ENCODE measurements at places on chromosomes 13 and 19.
A peak's percentile ranks its signal among the peaks of the same experiment; 100 is the strongest.

DNA sequence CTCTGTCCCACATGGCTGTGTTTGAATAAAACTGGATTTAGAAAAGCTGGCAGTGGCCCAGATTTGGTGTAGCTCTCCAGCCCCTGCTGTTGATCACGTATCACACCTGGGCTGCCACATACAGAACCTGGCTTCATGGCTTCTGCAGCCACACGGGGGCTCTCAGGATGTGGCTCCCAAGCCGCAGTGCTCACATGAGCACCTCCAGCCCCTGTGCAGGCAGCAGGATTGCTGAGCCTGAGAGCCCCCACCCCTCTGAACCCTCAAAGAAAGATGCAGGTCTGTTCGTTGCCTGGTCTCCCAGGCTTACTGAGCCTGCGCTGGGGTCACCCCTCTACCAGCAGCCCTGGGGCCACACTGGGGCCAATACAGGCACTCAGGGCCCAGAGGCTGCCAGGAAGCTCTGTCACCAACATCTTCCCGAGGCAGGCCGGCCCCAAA, 2.7 kb downstream of the PLEKHF1 start:
- DNase-seq, result no peak

GRCh38 chr13:38255600-38255999, 94.1 kb upstream of the UFM1 start:
- no peak for DNase-seq

GRCh38 chr19:19460761-19461265, 54.5 kb downstream of the TSSK6 start:
- peak; percentile 79 for DNase-seq

DNA sequence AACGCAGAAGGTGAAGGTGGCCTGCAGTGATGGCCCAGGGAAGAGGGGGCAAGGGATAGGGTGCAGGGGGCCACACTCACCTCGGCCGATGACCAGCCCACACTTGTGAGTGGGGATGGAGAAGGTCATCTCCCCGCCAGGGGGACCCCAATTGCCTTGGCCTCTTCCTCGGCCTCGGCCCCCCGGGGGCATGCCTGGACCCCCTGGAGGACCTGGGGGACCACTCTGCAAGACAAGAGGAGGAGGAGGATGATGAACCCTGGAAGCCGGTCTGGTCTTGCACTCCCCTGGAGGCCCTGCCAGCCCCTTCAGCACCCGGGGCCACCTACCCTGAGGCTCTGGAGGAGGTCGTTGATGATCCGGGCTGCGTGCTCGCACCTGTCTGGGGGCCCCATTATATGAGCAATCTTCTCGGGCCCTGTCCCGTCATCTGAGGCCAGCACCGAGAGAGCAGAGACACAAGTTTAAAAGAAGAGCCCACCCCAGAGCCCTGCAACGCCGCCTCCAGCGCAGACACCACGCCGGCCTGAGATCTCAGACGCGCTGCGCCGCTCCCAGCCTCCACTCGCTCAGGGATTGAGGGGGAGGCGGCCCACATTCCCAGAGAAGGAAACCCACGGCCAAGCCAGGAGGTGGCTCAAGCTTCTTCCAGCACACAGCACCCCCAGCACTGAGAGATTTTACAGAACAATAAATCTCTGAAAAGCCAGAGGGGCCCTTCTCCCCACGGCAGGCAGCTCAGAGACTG, 7.8 kb downstream of the KHSRP start:
- no peak for DNase-seq

DNA sequence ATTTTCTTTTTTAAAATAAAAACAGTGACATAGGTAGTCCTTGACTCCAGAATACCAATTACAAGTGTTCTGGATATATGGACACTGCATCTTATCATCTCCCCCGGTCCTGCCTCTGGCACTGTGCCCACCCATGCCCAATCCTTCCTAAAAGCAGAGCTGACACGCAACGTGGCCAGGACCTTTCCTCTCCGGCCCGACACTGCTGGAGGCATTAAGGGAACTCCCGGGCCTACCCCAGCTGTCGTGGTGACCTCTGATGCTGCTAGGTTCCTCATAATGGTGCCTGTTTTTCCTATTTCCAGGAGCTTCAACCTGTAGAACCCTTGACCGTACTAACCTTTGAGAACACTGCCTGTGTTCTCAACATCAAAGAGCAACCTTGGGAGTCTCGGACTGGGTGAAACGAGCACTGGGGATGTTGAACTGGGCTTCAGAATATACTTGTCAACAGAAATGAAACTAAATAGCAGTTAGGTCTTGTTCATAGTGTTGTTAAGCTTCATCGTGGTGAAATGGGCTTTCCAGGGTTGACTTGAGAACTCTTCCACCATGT, 13.9 kb upstream of the RNF113B start:
- no peak for DNase-seq

DNA sequence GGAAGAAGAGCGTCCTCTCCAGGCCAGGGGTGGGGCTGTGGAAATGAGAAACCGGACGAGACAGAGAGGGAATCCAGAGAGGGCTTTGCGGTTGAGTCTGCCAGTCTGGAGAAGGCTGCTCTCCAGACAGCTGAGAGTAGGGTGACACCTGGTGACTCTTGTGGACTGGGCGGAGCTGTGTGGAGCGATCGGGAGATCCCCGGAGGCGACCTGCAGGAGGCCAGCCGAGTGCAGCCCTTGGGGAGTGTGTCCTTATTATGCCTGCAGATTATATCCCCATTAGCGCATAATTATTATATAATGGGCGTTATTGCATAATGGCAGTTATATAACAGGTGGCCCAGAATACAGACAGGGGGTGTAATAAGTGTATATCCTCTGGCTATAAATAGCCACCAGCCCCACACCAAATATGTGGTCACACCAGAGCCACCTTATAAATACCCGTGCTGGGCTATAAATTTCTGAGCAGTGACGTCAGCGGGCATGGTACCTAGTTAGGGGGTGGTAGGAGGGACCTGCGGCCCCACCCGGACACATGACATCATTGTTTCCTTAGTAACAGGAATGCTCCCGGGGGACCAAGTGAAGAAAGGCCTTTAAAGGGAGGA, 41.2 kb downstream of the NFIX start:
- DNase-seq, result peak; percentile 79

DNA sequence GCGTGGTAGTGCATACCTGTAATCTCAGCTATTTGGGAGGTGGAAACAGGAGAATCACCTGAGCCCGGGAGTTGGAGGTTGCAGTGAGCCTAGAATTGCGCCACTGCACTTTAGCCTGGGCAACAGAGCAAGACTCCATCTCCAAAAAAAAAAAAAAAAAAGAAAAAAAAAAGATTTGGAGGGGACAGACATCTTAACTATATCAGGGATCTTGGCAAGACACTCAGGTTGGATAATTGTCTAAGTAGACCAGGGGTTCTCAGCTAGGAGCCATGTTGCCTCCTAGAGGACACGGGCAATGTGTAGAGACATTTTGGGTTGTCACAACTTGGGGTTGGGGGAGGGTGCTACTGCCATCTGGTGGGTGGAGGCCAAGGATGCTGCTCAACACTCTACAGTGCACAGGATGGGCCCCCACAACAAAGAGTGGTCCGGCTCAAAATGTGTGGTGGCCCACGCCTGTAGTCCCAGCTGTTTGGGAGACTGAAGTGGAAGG, 1.9 kb upstream of the ZNF580 start:
- no peak for DNase-seq

- no peak for DNase-seq
These were observed 253.8 kb downstream of the SLITRK5 start for GRCh38 chr13:87925006-87925405.

- peak; percentile 99 for DNase-seq
These were observed 2.4 kb downstream of the PTPRH start for GRCh38 chr19:55206664-55207500.

DNA sequence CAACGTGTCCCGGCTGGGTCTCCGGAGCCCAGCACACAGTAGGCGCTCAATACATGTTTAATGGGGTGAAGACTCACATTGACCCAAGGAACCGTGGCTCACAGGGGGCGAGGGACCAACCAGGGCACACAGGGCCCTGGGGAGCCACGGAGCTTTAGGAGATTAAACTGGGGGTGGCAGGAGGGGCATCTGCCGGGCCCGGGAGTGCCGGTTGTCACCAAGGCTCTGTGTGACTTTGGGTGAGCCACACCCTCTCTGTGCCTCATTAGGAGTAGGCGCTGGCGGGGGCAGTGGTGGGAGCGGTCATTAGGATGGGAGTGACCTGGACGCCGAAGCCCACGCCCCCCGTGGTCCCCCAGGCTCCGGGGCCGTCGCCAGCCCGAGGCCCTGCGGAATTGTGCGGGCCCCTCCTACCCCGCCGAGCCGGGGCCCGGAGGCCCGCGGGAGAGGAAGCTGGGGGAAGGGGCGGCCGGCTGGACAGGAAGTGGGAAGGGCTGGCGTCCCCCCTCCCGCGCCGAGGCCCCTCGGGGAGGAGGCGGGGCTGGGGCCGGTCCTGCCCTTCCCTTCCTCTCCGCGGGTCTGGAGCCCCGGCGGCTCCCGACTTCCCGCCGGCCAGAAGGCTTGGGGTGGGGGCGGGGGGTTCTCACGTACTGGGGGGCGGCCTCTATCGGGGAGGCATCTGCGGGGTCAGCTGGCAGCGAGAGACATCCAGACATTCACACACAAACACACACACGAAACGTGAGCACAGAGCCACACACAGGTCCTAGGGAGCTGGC, 1.8 kb upstream of the SSBP4 start:
- DNase-seq, result peak; percentile 86

DNA sequence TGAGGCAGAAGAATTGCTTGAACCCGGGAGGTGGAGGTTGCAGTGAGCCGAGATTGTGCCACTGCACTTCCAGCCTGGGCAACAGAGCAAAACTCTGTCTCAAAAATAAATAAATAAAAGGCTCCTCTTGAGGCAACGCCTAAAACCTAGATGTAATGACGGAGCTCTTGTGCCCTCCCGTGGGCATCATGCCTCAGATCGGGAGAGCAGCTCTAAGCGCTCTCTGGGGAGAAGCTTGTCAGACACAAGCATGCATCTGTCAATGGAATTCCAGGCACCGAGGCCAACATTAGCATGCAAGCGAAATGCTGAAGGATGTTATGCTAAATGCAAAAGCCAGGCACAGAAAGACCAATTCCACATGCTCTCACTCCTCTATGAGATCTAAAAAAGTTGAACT, 45.6 kb upstream of the MRI1 start:
- DNase-seq, result peak; percentile 70

DNA sequence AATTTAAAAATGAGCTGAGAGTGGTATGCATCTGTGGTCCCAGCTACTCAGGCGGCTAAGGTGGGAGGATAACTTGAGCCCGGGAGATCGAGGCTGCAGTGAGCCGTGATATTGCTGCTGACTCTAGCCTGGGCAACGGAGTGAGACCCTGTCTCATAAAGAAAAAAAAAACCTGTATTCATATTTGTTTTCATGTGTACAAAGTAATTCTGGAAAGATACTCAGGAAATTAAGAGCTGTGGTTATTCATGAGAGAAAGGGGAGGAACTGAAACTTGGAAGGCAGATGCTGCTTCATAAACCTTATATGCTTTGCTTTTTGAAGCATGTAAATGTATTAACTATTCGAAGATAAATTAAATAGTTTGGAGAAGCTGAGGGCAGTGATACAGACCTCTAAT, 8.8 kb upstream of the RLN3 start:
- no peak for DNase-seq

- DNase-seq, result no peak
These were observed 355.0 kb downstream of the MYO16 start for GRCh38 chr13:108984251-108984920.

DNA sequence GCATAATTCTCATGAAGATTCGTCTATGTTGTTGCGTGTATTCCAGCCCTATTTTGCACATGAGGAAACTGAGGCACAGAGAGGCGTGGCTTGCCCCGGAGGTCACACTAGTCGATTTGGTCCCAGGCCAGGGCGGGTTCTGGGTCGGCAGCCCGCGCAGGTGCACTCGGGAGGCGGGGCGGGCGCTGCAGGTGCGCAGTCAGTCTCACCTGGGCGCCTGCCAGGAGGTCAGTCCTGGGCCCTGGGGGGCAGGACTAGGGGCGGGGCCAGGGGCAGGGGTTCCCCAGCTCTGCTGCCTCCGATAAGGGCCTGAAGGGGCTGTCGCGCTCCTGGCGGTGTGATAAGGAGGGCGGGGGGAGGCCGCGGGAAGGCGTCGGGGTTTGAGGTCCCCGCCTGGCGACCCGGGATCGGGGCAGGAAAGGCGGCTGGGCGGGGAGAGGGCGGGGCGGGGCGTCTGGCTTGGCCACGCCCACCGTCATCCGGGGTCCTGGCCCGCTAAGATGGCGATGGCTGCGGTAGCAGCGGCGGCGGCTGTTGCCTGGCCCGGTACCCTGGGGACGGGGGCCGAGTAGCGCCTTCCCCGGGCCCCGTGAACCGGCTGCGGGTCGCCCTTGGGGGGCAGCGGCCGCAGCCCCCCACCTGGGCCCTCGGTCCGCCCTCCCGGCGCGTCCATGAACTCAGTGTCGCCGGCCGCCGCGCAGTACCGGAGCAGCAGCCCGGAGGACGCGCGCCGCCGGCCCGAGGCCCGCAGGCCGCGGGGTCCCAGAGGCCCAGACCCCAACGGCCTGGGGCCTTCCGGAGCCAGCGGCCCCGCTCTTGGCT, at the start of gene ATG4D:
ATG4D (plus strand) TSS at position 485 of the 822 bp plus-strand sequence; CDS start at position 672, 187 bp downstream.
- peak; percentile 97 for DNase-seq

Data from hepatic stellate cell (primary cell).